ENCODE measurements at places on chromosomes 5 and 9.

DNA sequence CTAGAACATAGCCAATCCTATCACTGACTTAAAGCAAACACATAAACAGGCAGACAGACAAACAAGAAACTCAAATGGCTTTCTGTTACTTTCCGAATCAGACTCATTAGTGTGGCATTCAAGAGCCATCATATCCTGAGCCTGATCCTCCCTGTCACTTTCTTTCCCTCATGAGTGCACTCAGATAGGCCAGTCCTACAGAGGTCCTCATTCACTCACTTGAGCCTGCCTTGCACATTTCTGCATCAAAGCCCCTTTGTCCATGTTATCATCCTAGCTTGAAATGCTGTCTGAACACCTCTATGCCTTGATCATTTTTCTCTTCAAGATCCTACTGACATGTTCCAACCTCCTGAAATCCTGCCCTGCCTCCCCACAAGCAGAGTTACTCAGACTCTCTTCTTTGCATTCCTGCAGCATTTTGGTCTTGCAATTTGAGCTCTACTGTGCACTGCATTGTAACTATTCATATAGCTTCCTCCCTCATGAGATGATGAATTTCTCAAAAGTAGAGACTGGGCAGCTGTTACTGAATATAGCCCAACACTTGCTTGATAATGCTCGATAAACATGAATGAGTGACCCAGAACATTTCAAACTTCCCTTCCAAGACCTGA is 126.9 kb downstream of the PALM2AKAP2 start:
- no peak for DNase-seq

- no peak for DNase-seq
Measured at GRCh38 chr5:160824301-160825001, 27.6 kb downstream of the ATP10B start.

- no peak for DNase-seq
Measured at GRCh38 chr5:18761801-18762200, 1127.5 kb downstream of the TAF11L14 start.

- DNase-seq, result no peak
Measured at GRCh38 chr9:138083873-138084272, 206.3 kb downstream of the CACNA1B start.

GRCh38 chr9:35415402-35416097 is 74.4 kb upstream of the RUSC2 start:
- peak; percentile 36 for DNase-seq

DNA sequence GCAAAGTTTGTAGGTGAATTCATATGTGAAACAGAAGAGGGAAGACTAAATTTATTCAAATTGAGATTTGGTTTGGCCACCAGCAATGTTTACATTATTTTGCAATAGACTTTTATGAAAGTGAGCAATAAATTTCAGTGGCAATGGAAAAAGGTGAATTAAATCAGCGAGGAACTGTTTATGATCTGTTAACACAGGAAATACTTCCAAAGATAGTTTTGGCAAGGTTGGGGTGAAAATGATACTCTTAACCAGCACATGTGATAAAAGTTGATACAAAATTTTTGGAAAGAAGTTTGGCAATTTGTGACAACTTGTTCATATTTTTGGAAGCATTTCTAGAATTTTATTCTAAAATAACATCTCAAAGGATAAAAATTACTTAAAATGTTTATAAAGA is 119.8 kb downstream of the ARHGEF28 start:
- DNase-seq, result no peak

GRCh38 chr9:126158588-126159429 is 167.8 kb upstream of the MVB12B start:
- DNase-seq, result no peak

DNA sequence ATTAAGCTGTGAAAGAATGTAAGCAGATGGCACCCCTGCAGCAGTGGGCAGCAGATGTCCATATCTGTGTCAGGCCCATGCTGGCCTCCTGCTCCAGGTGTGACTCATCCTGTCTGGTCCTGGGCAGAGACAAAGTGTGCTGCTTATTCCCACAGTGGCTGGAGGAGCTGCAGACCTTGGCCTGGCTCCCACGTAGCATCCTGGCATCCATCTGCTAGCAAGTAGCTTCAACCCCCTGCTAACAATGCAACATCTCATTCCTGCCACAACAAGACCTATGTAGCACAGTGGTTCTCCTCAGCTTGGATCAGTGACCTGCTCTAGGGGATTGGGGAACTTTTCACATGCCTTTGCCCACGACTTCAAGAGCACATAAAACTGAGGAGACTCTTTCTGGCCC is 126.4 kb upstream of the SLC12A2 start:
- DNase-seq, result peak; percentile 57

- DNase-seq, result no peak
Measured at GRCh38 chr5:168464214-168464613, 22.1 kb upstream of the RARS1 start.

- no peak for DNase-seq
Measured at GRCh38 chr5:109953761-109954160, 264.0 kb downstream of the MAN2A1 start.

DNA sequence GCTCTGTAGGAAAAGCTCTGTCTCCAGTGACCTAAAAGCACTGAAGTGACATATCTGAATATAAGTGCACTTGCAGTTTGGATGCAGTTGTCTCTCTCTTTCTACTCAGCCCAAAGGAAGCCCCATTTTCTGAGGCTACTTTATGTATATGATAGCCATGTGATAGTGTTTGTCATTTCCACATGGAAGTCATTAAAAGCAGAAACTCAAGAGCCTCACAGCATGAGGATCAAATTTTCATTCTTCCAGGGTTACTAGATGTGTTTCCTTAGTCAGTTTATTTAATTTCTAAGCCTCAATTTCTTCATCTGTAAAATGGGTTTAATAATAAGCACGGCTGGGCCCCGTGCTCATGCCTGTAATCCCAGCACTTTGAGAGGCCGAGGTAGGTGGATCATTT is 36.7 kb downstream of the RNF44 start:
- DNase-seq, result no peak

DNA sequence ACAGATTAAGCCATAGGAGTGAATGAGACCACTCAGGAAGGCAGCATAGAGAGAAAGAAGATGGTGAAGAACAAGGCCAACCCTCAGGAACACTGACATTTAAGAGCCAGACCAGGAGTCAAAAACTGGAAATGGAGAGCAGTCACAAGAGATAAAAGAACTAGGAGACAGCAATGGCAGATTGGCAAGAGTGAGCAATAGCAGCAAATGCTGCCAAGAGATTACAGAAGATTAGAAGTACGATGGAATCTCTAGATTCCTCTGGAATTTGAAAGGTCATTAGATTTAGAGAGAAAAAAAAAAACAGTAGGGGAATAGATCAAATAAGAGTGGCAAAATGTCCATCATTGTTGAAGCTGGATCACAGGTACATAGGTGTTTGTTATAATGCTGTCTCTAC is 73.4 kb upstream of the SLC44A1 start:
- DNase-seq, result no peak

DNA sequence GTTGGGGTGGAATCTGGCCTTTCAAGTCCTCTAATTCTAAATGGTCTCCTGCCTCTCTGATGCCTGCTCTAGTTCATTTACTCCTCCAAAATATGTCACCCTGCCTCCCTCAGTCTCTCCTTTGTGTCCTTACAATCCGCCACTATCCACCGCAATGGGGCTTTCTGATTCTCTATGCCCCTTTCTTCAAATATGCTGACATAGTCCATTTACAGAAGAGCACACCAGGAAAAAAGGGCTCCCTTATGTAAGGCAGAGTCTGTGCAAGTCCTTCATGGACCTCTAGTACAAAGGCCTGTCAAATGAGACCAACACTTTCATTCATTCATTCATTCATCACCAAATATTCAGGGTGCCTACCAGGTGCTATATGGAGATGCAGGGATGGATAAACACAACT is 2.0 kb upstream of the ASTN2 start:
- DNase-seq, result no peak

DNA sequence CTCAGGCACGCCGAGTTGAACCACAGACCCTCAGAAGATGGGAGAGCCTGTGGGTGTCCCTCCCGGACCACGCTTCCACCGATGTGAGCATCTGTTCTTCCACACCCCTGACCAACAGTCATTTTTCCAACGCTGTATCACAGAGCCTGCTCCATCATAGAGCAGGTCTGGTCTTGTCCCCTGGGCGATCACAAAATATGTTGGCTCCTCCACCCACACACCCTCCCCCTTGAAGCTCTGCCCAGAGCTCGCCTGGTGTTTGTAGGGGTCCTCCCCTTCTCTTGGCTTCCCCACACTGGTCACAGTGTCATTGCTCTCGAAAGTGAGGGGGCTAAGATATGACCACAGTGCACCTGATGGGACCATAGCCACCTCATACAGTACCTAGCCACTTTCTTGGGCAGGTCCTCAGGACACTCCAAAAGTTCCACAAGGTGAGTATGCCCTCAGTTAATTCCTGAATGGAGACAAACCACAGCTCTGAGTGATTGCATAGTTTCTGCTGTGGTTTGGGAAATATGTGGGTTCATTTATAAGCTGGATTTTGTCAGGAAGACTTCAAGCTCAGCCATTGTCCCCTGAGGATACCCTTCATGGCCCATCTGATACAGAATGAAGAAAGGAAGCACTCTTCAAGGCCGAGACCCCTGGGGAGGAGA is 3.5 kb upstream of the ZNF618 start:
- DNase-seq, result no peak

- DNase-seq, result no peak
Measured at GRCh38 chr5:95668728-95669127, 14.1 kb downstream of the SPATA9 start.

GRCh38 chr9:114025760-114026159 is 52.3 kb downstream of the AMBP start:
- DNase-seq, result no peak

DNA sequence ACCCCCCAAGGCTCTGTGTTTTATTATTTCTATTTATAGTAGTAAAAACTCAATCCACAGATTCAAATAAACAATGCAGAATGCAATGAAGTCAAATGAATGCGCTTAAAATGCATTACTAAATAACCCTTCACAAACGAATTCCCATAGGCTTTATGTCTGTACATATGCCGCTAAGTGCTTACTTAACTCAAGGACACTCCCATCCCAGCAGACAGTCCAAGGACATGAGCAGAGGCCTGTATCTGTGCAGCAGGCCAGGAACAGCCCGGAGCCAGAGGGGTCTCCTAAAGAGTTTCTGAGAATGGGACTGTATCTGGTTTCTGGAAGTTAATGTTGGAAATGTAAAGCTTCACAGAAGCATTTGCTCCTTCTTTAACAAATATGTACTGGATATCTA is 59.8 kb downstream of the MARCHF11 start:
- no peak for DNase-seq

- DNase-seq, result no peak
Measured at GRCh38 chr5:125463466-125464092, 717.1 kb upstream of the ZNF608 start.

- no peak for DNase-seq
Measured at GRCh38 chr5:14914623-14915260, 43.2 kb upstream of the ANKH start.

GRCh38 chr5:111930449-111930848 is 173.5 kb upstream of the NREP start:
- no peak for DNase-seq

DNA sequence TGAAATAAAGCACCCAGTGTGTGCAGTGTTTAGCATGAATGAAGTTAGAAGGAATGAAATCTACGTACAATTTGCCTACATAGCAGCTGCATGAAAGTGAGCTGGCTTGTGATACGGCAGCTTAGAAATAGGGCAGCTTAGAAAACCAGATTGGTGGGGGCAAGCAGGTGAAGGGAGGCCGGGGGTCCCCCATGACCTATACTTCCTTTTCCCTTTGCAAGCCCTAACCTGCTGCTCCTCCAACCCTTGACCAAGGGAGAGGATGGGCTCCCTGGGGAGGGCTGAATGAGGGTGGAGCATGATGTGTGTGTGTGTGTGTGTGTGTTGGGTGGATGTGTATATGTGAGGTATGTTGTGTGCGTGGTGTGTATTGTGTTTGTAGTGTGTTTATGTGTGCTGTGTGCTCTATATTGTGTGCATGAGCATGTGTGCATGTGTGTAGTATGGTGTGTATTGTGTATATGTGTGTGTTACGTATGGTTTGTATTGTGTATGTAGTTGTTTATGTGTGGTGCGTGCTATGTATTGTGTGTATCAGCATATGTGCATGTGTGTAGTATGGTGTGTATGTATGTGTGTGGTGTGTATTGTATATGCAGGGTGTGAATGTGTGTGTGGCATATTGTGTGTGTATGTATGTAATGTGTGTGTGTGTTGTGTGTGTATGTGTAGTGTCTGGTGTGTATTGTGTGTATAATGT is 72.1 kb downstream of the TENT4A start:
- DNase-seq, result no peak

- DNase-seq, result no peak
Measured at GRCh38 chr5:109256486-109256885, 153.3 kb downstream of the PJA2 start.

GRCh38 chr5:61232490-61233050 is 70.3 kb upstream of the SMIM15 start:
- no peak for DNase-seq

DNA sequence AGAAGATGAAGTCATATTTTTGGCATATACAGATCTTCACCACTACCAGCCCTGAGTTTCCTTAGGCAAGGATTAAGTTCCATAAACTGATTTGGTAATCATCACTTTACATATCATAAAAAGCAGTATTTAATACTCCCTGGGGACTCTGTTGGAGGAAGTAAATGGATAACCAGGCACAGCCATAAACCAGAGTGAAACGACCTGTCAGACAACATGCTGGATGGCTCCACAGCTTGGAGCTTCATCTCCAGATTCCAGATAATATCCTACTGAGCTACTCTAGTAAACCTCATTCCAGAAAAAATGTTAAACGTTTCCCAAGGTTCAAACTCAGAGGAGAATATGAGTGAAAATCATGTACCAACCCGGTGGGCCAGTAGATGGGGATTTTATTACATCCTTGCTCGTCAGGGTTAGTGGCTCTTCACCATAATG is 109.2 kb downstream of the BASP1 start:
- DNase-seq, result no peak

- peak; percentile 51 for DNase-seq
Measured at GRCh38 chr5:154296525-154297159, 106.1 kb downstream of the GALNT10 start.

DNA sequence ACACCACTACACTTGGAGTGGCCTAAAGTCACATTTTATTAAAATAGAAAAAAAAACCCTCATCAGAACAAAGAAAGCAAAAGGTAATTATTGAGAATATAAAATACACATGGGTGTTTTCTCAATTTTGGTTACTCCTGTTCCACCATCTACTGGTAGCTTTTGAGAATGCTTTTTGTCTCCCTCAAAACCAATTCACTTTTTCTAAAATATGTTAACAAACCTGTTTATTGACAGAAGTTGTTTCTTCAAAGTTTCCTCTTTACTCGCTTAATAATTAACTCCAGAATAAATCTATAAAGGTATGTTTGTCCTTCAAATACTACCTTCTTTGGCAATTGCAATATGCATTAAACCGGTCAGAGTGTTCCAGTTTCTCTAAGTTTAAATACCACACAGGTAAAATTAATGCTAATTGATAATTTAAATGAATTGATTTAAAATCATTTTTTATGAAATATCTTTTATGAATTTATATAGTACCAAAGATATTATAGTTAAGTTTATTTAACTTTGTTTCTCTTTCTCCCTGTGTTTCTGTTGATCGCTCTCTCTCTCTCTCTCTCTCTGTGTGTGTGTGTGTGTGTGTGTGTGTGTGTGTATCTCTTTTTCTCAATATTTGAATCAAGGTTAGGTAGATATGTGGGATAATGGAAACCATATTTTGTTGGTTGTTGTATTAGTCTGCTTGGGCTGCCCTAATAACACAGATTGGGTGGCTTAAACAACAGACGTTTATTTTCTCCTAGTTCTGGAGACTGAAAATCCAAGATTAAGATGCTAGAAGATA is 487.4 kb downstream of the PRDM9 start:
- peak; percentile 65 for DNase-seq

Data from HT-29 (cell line).